ENCODE measurements at places on chromosomes 16 and 17.
A peak's percentile ranks its signal among the peaks of the same experiment; 100 is the strongest.

GRCh38 chr17:83107656-83108048 is 28.2 kb downstream of the METRNL start:
- DNase-seq = no peak

GRCh38 chr16:7910116-7910515 is 577.5 kb downstream of the RBFOX1 start:
- DNase-seq = no peak

DNA sequence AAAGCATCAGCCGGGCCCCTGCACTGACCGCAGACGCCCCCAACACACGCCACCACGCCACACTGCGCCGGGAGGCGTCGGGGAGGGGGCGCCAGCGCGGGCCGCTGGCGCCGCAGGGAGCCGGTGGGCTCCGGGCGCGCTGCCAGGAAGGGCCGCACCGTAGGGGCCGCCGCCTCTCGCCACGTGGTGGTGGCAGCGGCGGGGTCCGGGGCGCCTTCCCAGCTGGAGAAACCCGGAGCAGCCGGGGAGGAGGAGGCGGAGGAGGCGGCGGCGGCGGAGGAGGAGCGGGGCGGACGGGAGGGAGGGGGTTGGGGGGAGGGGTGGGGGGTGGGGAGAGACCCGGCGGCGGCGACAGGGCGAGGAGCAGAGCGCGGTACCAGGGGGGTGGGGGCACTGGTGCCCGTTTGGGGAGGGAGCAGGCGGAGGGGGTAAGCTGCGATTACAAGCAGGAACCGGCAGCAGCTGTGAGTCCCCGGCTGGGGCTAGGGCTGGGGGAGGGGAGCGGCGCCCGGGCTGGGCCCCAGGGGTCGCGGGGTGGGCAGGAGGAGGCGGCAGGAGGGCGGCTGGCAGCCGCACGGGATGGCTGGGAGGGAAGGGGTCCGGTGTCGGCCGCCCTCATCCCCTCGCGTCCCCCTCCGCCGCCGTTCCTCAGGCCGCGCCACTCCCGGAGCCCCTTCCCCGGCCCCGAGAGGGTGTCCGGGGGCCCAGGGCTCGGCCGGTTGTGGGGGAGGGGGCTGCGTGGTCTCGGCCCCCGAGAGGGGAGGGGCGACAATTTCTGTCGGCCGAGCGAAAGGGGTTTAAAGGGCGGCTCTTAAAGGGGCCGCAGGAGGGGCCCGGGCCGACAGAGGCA is at the start of gene TBKBP1:
Gene TBKBP1 (plus strand): TSS at position 431 of the 850 bp plus-strand sequence. CDS start 1,952 bp downstream, outside the sequence.
- no peak for DNase-seq

DNA sequence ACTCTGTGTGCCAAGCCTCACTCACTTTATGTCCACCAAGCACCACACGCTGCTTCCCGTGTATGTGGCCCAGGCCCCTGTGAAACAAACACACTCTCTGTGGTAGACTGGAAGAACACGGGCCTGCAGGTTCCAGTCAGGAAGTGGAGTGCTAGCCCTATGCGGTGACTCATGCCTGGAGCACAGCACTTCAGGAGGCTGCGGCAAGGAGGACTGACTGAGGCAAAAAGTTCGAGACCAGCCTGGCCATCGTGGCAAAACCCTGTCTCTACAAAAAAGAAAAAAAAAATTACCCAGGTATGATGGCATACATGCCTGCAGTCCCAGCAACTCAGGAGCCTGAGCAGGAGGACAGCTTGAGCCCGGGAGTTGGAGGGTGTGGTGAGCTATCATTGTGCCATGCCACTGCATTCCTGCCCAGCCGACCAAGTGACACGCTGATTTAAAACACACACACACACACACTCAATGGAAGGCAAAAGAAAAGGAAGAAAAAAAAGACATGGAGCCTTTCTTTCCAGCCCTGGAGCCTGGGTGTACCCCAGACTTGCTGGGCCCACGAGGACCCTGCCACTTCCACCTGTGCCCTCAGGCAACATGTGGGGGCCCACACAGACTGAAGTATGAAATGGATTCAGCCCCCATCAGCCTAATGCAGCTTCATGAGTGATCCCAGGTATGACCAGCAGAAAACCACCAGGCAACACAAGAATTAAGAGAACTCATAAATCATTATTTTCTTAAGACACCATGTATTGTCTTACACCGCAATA is 126.6 kb downstream of the ANKRD11 start:
- no peak for DNase-seq

GRCh38 chr16:49556606-49557446 is 183.2 kb downstream of the C16orf78 start:
- DNase-seq = no peak

GRCh38 chr17:14752011-14752410 is 451.1 kb downstream of the HS3ST3B1 start:
- no peak for DNase-seq

DNA sequence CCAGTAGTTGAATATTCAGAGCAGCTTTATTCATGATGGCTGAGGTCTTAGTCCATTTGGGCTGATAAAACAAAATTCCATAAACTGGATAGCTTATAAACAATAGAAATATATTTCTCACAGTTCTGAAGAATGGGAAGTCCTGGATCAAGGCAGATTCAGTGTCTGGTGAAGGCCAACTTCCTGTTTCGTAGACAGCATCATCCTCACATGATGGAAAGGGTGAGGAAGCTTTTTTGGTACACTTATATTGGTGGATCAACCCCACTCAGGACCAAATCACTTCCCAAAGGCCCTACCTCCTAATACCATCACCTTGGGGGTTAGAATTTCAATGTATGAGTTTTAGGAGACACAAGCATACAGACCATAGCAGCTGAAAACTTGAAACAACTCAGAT is 224.2 kb downstream of the CYB561 start:
- no peak for DNase-seq

DNA sequence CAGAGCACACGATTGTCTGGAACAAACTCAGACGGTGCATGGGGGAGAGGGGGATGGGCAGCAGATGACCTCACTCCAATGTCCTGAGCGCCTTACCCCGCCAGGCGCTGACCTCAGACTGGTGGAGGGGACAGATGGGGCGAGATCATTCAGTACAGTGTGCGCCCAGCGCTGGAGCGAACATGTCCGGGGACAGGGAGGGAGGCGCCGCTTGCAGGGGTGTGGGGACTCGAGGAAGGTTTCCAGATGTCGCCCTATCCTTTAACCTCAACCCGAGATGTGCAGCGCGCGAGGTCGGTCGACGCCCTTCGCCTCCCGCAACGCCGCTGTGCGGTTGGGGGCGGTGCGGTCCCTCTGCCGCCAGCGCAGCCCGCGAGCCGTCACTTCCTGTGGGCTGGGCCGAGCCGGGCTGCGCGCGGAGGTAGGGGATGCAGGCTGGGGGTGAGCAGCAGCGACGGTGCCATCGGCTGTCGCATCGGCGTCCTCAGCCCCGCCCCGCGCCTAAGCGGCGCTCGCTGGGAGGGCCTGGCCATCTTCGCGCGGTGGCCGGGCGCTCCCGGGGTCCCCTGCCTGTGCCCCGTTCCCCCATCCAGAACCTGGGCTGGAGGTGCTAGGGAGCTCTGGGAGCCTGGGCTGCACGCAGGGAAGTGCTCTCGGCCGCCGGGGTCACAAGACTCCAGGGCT is 5.3 kb upstream of the CDR2L start:
- peak; percentile 62 for DNase-seq

DNA sequence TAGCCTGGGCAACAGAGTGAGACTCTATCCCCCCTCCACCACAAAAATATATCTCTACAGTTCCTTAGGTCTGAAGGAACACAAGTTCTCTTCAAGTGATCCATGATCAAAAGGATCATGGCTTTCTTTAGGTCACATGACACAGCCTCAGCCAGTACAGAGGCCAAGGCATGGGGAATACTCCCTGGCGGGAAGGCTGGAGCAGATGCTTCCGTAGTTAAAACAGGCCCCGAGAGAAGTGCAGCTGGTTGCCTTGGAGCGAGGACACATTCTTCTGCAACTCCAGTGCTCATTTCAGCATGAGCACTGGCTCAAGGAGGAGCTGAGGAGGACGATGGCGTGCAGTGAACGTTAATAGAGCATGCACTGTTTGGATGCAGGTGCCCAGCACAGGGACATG is 13.5 kb downstream of the CDIP1 start:
- no peak for DNase-seq

- DNase-seq = no peak
Observed at GRCh38 chr17:4182043-4182442, 39.0 kb downstream of the CYB5D2 start.

DNA sequence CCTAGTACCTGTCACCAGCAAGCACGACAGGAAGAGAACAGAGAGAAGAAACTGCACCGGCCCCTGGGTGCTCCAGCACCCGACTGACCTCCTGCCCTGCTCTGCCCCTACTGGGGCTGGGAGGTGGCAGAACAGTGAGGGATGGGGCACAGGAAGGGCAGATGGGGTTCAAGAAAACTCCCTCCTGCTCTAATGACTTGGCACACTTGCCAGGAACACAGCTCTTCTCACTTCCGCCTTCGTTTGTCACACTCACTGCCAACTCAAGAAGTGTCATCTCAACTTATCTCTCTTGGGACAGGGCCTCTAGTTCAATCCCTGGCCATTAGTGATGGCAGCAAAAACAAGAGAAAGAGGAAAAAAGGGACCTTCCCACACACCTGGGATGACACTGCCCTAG is 42.7 kb upstream of the ICAM2 start:
- DNase-seq = no peak

- DNase-seq = no peak
Observed at GRCh38 chr17:77373299-77374169, 232.8 kb downstream of the SEC14L1 start.

DNA sequence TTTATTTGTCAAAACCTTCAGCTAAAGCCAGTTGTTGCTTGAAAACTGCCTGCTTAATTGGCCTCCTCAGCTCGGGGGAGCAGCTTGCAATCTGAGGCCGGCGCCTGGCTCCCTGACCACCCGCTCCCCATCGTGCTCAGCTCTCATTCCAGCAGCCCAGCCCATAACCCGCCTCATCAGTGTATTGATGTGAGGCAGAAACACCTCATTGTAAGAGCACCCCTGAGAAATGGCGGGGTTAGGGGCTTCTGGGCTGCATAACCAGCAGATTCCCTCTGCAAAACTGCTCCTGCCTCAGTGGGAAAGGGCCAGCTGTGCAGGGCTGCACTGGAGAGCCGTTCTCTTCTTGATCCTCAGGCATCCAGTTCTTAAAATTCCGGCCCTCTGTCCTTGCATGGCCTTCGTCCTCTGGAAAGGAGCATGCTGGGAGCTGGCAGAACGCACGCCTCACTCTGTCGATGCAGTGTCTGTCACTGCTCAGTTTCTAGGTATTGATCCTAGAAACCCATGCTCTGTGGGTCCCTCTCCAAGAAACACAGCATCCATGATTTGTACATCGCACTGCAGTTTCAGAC is 113.8 kb upstream of the CHMP6 start:
- DNase-seq = no peak

DNA sequence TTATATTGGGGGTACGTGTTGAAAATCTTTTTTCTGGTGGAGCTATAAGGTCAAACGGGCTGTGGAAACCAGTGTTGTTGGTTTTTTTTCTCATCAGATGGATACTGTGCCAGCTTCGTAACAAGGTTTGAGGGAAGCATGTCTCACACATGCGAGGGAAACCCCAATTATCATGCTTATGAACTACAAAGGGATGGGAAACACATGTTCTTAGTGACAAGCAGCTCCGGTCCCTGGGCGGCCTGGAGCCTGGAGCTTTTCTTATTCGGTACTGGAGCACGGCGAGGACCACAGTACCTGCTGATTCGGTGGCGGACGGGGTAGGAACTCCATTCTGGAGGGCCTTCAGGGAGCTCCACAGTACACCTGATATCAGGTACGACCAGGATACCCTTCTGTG is 12.5 kb downstream of the SLC43A2 start:
- no peak for DNase-seq

- no peak for DNase-seq
Observed at GRCh38 chr16:80948886-80949493, 57.7 kb downstream of the CMC2 start.

GRCh38 chr17:48174833-48175523 is 67.4 kb downstream of the SNX11 start:
- DNase-seq = no peak

- DNase-seq = no peak
Observed at GRCh38 chr16:28839899-28840298, 6.2 kb downstream of the TUFM start.

DNA sequence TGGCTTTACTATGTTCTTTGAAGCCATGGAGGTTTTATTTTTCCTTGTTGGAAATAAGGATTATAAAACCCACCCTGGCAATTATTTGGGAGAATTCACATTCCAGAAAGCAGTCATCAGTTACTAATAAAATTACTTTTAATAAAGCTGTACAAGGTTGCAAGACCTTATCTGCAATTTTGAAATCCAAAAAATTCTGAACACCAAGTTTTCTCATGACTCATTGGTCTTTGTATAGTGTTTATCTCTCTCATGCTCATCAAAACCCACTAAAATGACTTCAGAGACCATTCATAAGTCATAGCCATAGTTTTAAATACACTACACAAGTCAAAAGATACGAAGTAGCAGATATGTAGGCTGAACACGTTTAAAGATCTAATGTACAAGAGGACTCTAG is 6.0 kb upstream of the KRT38 start:
- no peak for DNase-seq

- no peak for DNase-seq
Observed at GRCh38 chr16:57986196-57986595, 14.3 kb downstream of the ZNF319 start.

GRCh38 chr16:86970279-86970678 is 346.9 kb downstream of the C16orf95 start:
- no peak for DNase-seq

DNA sequence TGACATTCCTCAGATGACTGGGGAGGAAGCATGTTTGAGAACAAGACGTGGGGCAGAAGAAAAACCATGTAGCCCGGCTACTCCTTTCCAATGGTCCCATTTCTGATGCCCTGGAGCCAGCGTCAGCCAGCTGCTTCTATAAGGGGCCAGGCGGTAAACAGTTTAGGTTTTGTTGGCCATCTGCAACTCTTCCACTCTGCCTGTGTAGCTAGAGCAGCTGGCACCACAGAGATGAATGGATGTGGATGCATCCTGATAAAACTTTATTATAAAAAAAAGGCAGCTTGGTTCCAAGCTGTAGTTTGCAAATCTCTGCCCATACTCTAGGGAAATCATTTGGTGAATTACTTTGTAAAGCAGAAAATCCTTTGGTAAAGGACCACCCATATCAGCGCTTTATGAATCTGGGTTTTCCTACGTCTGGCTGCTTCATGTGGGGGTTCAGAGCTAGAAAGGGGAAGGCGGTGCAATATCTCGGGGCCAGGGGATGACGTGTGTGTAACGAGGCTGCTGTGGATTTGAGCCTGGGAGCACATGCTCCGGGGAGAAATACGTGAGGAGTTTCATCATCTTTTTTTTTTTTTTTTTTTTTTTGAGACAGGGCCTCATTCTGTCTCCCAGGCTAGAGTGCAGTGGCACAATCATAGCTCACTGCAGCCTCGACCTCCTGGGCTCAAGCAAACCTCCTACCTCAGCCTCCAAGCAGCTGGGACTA is 3.4 kb upstream of the SRL start:
- no peak for DNase-seq

Data from stimulated activated CD4-positive, alpha-beta T cell treated with anti-CD3 and anti-CD28 coated beads, Interleukin-15, amount 100 ng/mL, for 1 hour (primary cell).